ENCODE measurements at places on chromosomes 2 and 18. TPM values are rescaled to one million over a fixed set of nuclear protein-coding genes. Genes with fewer than 3 reads are reported as not detected.

The CAPG gene
- 287 TPM for total RNA-seq

The ARHGEF4 gene
- total RNA-seq: 34.5 TPM

The GPR155 gene
- total RNA-seq: 2.0 TPM

The ACVR1C gene
- 0.30 TPM for total RNA-seq

The CETN1 gene
- total RNA-seq: not detected

The INO80B gene
- total RNA-seq: 28.2 TPM

Data from hair follicular keratinocyte (primary cell).